ENCODE measurements at places on chromosomes 6 and 20.

DNA sequence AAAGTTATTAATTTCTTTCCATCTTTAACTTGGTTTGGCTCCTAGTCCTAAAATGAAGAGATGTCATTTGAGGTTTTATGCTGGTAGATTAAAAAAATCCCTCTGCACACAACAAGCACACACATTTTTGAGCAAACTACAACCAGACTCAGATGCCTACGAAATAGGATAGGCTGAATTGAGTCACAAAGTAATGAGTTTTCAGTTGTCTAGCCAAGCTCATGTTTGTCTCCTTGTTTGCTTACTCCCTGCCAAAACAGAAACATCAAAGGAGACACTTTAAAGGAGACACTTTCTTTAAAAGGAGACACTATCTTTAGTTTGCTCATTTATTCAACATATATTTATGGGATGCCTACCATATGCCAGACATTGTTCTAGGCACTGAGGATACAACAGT lies 56.2 kb downstream of the TPBG start:
- no peak for DNase-seq

- DNase-seq, result no peak
These were observed 26.3 kb downstream of the ADGRG6 start for GRCh38 chr6:142328070-142328469.

DNA sequence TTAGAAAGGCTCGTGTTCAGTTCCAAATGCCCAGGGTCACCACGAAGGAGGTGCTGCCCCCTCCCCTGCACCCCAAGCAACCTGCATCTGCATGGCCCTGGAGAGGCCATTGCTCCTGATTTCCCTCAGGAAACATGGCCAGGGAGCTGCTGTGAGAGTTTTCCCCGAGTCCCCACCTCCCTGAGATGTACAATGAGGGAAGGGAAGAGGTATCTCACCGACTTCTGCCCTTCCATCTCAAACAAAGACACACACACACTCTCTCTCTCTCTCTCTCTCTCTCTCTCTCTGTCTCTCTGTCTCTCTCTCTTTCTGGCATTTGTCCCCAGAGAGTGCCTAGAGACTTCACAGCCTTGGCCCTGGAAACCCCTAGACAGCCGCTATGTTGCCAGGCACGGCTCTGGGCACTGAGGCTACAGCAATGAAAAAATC lies 120.4 kb downstream of the MRPL14 start:
- DNase-seq, result no peak

GRCh38 chr6:17219098-17219497 lies 62.1 kb upstream of the RBM24 start:
- DNase-seq, result no peak

DNA sequence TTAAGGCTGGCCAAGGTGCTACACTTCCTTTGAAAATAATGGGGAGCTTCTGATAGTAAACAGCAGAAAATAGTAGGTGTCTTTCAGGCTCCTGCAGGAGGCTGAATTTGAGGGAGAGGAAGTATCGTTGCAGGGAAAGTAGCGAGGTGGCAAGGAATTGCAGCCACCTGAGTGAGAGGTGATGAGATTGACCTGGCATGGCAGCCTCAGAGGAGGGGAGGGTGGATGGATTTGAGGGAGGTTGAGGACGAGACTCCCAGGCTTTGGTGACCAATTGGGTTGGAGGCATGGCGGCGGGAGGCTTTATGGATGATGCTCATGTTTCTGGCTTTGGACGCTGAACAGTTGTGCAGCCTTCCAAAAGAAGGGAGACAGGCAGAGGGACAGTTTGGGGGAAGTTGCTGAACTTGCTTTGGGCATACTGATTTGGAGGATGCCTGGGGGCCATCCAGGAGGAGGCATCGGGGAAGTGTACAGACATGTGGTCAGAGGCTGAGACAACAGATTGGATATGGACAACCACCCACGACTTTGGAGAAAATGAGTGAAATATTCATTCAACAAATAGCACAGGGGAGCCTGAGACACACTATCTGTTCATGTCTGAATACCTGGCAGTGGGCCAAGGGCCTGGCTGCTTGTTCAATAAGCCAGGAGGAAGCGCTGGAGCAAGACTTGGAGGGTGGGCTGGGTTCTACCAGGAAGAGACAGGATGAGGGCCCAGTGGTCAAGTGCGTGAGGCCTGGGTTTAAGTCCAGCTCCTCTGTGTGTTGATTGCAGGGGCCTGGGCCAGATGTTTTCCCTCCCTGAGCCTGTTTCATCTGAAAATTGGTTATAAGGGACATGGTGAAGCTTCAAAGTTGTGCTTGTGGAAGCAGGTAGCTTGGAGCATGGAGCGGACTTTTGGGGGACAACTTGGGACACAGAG lies 113.2 kb downstream of the CEBPB start:
- DNase-seq, result peak; percentile 42

DNA sequence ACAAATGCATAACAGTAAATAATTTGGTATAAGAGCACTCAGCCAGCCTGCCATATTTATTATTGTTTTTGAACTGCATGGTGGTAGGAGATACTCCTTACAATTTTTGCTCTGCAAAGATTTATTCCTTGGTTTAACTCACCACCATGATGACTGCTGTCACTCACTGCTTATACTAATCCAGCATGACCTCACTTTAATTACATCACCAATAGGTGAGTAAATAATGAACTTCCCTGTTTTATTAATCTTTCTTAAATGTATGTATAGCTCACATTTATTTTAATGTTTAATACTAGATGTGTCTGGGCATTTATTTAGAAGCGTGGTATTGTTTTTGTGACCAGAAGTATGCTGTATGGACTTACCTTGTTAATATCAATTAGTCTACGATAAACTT lies 12.8 kb upstream of the TP53TG5 start:
- DNase-seq, result no peak

DNA sequence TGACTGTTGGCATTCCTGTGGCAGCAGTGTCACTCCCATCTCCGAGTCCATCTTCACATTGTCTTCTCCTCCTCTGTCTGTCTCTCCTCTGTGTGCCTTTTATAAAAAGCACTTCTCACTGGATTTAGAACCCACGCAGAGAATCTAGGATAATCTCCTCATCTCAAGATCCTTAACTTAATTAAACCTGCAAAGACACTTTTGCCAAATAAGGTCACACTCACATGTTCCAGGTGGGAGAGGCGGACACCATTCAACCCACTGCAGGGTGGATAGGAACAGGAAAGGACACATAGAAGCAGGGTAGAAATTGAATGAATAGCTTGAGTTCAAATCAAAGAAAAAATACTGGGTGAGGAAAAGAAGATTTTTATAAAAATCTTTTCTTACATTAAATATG lies 292.5 kb downstream of the PHACTR1 start:
- no peak for DNase-seq

- DNase-seq, result no peak
These were observed 40.1 kb downstream of the HECA start for GRCh38 chr6:139174961-139175360.

- DNase-seq, result no peak
These were observed 156.4 kb downstream of the OR2B2 start for GRCh38 chr6:27755768-27756167.

All from glutamatergic neuron (in vitro differentiated cells).